ENCODE measurements at places on chromosomes 16 and 17.

DNA sequence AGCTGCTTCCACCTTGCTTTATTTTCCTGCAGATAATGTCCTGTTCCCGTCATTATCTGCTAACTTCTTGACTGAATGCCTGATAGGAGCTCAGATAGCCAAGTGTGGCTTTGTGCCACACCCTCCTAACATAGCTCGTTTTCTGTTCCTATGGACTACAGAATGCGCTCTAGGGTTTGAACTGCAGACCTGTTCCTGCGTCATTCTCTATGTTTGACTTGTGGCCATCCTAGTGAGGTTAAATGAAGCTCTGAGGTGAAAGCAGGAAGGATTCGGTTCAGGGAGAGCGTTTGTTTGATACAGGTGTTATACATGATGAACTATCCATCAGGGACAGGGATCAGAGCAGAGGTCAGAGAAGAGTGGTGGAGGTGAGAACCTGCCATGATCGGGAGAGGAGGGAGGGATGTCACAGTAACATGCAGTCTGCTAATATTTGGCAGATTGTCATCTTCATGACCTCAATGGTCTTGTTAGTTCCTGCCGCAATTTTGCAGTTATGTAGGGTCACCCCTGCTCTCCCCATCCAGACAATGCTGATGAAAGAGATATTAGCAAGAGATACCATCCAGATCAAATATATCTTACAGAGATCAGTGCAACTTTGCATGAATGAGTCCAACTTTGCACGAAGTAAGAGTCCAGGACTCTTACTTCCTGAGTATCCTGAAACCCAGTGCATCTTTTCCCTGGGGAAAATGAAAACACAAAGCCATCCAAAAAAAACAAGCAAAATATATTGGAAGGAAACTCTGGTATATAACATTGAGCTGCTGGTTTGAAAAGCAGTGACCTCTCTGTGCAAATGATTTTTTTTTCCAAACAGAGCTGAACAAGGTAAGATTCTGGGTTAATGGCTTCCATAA lies 32.8 kb downstream of the MPHOSPH6 start:
- no peak for DNase-seq

DNA sequence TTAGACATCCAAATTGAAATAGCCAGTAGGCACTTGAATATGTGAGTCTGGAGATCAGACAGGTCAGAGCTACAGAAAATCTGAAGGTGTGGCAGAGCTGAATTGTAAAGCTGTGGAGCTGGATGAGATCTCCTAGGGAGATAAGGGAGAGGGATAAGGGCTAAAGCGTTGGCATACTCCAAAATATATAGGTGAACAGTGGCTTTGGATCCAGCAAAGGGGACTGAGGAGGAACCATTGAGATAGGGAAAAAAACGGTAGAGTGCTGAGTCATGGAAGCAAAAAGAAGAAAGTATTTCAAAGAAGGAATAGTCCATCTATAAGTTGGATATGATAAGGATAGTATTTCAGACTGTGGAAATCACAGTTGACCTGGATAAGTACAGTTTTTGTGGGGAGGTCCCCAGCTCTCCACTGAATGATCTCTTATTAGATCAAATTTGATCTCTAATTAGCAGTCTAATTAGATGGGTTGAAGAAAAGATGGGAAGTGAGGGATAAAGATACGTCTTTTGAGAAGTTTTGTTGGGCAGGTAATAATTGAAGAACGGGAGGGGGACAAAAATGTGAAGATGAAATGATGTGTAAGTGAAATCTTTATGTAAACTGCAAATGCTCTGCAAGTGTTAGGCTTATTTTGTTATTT lies 587 bp upstream of the DBF4B start:
- DNase-seq, result no peak

- DNase-seq, result no peak
Observed at GRCh38 chr17:34082404-34082803, 172.7 kb upstream of the CCL2 start.

DNA sequence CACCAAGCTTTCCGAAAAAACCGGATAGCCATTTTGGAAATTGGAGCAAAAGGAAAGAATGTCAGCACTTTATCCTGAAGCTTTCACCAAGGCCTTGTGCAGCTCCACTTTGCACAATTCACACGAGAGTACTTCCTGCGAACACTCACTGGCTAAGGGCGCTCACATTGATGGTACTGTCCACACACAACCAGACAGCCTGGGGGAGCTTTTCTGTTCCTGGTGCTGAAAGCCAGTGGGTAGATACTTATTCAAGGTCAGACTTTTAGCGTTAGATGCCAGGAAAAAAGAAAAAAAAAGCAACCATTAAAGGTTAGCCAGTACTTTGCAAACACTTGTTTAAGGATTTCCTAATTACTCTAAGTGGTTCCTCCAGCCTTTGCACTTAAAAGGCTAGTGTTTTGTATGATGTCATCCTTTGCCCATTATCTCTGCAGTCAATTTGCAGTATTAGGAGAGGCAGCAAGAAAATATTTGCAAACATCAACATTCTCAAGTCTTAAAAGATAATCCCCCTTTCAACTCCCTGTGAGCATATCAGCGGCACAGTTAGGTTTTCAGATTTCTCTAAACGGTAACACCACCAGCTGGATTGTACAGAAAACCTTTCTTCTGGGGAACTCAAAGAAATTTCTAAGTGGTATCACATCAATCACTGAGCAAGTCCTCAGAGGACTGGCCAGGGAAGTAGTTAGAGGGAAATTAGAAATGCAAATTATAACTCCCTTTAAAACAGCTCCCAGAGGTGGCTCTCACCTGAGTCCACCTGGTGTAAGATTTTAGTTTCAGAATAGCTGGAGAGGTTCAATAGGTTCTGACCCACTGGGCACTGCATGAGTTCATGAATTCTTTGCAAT lies 243.4 kb upstream of the IRX5 start:
- DNase-seq, result no peak

- no peak for DNase-seq
Observed at GRCh38 chr17:55368706-55369105, 52.9 kb downstream of the MMD start.

- no peak for DNase-seq
Observed at GRCh38 chr16:68447653-68448359, 502 bp downstream of the SMPD3 start.

GRCh38 chr16:78325468-78326352 lies 226.3 kb downstream of the WWOX start:
- DNase-seq, result no peak

GRCh38 chr17:16419074-16419928 lies 3.9 kb downstream of the TRPV2 start:
- DNase-seq, result no peak

GRCh38 chr17:10261098-10261497 lies 62.7 kb upstream of the GAS7 start:
- no peak for DNase-seq

All from activated T-cell treated with anti-CD3 and anti-CD28 coated beads for 1 hour (primary cell).